ENCODE measurements at places on chromosomes 5 and 9. TPM values are rescaled to one million over a fixed set of nuclear protein-coding genes. Genes with fewer than 3 reads are reported as not detected.

- DNase-seq = no peak
Measured at GRCh38 chr5:24817966-24818365, 173.2 kb upstream of the CDH10 start.

GRCh38 chr5:129770024-129770820 lies 22.3 kb downstream of the MINAR2 start:
- DNase-seq = no peak

DNA sequence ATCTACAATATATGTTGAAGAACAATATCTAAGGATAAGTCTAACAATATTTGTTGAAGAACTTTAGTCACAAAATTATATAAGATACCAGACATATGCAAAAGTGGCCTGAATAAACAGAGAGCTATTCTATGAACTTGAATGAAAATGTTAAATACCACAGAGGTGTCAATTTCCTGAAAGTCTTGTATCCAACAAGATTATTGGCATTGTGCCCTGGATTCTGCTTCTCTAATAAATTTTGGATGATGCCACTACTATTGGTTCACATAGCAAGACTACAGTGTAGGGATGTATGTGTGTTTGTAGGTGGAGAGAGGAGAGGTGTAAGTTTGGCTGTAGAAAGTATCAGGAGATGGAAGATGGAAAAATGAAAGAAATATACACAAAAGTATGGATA lies 731.8 kb upstream of the RGMB start:
- no peak for DNase-seq

The TRIM36 gene
- 2.3 TPM for polyA plus RNA-seq

The POLR3G gene
- 2.4 TPM for polyA plus RNA-seq

Measured in adrenal gland (tissue), 19 donors.